ENCODE measurements at places on chromosomes 5 and 9.

- DNase-seq, result peak; percentile 71
Measured at GRCh38 chr5:170483701-170484458, 19.9 kb upstream of the KCNIP1 start.

DNA sequence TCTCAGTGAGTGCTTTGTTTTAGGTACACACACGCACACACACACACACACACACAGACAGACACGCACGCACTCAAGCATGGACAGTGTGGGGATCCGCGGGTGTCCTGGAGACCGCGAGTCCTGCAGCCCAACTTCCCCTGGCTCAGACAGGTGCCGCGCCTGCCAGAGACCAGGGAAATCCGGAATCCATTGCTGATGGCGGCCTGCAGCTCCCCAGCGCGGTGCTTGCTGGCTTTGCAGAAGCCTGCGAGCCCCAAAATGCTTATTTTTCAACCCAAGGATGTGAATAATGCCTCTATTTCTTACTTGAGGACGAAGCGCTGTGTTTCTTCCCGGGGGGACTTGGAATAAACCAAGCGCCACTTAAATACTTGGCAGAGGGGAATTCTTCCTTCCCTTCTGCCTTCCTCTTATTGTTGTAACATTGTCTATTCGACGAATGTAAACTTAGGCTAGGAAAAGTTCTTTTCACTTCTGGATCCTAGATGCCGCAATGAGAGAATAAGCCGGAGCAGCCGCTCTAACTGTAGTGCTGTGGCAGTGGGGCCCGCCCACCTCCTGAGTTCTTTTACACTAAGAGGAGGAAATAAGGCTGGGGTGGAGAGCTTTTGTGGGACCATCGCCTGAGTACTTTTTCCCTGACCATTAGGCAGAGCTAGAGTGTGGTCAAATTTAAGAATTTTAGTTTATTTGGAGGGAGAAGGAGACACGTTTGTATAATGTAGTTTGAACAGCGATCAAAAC, 802 bp downstream of the ITGA2 start:
- DNase-seq, result peak; percentile 49

- no peak for DNase-seq
Measured at GRCh38 chr5:73088026-73088425, 32.3 kb upstream of the TMEM171 start.

- DNase-seq, result peak; percentile 63
Measured at GRCh38 chr9:35696520-35697215, 6.9 kb upstream of the TPM2 start.

GRCh38 chr5:95938766-95939165, 22.9 kb downstream of the ELL2 start:
- DNase-seq, result no peak

GRCh38 chr9:69535286-69535832, 136.8 kb downstream of the APBA1 start:
- no peak for DNase-seq

- DNase-seq, result no peak
Measured at GRCh38 chr5:85533341-85534047, 1084.2 kb upstream of the COX7C start.

- no peak for DNase-seq
Measured at GRCh38 chr5:52139888-52140615, 647.7 kb upstream of the ITGA1 start.

DNA sequence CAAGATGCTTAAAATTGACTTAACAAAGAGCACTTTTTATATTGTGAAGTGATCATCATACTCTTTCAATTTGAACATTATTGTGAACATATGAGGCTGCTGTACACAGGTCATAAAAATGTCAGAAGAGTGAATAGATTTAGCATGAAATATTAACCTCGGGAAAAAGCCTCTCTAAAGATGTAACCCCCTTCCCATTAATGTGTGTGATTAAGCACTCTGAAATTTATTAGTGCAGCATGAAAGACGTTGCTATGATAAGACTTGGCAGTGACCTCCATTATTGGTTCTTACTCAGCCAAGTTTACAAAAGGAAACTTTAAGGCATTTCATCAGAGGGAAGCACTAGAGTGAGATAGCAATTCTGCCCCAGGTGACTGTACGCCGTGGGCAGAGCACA, 326.5 kb downstream of the NTRK2 start:
- DNase-seq, result no peak

DNA sequence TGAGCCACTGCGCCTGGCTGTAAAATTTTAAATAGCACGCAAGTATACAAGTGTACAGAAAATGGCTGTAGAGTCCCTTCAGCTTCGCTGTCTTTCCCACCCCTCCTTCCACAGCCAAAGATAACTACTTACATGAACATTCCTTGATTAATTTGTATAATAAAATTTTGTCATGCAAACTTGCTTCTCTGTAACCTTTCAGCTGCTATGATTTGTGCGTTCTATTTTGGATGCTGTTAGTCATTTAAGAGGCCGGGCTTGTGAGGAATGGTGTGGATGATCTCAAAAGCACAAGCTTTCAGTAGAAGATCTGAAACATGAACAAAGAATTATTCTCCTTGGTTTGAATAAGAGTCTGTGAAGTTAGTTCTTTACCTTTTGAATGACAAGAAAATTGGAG, 115.0 kb upstream of the TLE1 start:
- no peak for DNase-seq

- no peak for DNase-seq
Measured at GRCh38 chr5:79135790-79136553, 24.4 kb downstream of the BHMT start.

- no peak for DNase-seq
Measured at GRCh38 chr5:57976506-57976905, 483.4 kb downstream of the PLK2 start.

All from RPMI8226 (cell line).